ENCODE measurements at places on chromosomes 1 and 21. TPM values are rescaled to one million over a fixed set of nuclear protein-coding genes. Genes with fewer than 3 reads are reported as not detected.

Gene EPHA8
- 1.5 TPM for total RNA-seq

- DNase-seq = no peak
Measured at GRCh38 chr1:98660940-98661543, 479 bp upstream of the SNX7 start.

DNA sequence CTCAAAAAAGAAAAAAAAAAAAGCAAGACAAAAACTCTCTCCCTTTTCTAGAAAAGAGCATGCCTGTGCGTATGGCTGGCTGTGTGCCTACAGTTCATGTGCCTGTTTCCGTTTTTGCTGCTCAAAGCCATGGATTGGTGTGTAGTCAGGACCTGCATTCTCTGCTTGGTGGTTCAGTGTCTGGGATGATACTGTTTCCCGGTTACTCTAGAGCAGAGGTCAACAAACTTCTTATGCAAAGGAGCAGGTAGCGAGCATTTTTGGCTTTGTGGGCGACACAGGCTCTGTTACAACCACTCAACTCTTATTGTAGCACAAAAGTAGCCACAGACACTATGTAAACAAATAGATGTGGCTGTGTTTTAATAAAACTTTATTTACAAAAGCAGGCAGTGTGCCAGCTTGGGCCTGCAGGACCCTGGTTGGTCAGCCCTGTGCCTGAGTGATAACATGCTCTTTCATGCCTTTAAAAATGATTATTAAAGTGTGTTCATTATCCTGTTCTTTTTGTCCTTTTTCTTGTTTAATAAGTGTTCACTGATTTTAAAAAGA, 524.2 kb downstream of the KIF26B start:
- no peak for DNase-seq

DNA sequence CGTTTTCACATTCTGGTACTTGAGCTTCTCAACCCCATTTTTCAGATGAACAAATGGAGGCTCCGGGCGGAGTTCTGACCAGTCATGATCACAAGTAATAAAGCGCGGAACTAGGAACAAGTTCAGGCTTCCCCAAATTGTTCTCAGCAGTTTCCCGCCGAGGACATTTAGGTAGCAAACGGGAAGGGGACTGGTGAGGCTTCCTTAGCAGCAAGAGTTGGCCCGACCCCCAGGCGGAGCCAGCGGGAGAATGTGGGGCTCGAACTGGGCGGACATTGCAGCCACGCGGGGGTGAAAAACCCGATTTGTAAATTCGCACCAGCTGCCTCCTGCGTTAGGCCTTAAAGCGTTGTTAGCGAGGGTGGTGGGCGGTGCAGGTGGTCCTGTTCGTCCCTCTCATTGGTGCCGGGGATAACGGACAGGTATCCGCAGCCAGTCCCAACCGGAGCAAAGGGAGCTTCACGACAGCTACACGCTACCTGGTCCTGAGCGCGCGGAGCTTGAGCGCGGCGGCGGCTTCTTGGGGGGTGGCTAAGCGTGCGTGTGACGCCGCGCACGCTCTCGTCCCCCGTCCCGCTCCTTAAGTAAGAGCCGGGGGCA, 15.3 kb downstream of the SEMA6C start:
- peak; percentile 45 for DNase-seq

- no peak for DNase-seq
Measured at GRCh38 chr21:41139275-41139674, 28.7 kb upstream of the BACE2 start.

DNA sequence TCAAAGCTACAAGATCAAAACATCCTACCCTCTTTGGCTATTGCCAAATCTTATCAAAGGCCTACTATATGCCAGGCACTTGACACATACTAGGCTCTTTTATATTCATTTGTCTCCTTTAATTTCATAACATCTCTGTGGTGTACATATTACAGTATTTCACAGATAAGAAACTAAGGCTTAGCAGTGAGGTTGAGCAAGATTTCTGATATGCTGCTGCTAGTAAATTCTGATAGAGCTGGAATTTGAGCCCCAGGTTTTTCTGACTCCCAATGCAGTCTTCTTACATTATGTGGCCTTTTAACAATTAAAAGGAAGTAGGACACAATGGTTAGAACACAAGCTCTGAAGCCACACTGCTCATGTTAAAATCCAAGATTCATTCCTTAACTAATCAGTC, 16.8 kb downstream of the CCDC185 start:
- no peak for DNase-seq

Gene CA6
- not detected for total RNA-seq

Gene CD2
- total RNA-seq = 0.68 TPM

Gene LCE2D
- total RNA-seq = not detected

DNA sequence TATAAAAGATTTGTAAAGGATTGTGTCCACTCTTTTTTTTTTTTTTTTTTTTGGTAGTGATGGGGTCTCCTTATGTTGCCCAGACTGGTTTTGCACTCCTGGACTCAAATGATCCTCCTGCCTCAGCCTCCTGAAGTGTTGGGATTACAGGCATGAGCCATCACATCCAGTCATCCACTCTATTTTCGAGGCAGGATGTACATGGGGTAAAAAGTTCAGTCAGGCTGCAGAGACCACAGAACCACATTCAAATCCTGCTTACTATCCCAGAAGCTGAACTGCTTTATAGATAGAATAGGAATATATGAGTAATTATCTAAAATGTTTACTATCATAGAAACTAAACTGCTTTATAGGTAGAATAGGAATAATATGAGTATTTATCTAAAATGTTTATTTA, 26.0 kb upstream of the KCNK2 start:
- DNase-seq = no peak

DNA sequence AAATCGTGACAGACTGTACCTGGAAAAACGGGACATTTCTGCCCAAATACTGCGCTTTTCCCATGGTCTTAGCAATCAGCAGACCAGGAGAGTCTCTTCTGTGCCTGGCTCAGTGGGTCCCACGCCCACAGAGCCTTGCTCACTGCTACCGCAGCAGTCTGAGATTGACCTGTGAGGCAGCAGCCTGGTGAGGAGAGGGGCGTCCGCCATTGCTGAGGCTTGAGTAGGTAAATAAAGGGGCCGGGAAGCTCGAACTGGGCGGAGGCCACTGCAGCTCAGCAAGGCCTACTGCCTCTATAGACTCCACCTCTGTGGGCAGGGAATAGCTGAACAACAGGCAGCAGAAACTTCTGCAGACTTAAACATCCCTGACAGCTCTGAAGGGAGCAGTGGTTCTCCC, 203.1 kb downstream of the DENND1B start:
- no peak for DNase-seq

Gene IFFO2
- 18.7 TPM for total RNA-seq

DNA sequence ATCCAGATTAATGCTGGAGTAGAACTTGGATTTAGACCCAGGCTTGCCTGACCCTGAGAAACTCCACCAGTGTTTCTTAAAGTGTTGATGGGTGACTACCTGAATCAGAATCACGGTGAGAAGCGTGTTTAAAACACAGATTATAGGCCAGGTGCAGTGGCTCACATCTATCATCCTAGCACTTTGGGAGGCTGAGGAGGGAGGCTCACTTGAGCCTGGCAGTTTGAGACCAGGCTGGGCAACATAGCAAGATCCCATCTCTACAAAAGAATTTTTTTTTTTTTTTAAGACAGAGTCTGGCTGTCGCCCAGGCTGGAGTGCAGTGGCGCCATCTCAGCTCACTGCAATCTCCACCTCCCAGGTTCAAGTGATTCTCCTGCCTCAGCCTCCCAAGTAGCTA, 56.3 kb upstream of the TENT5B start:
- no peak for DNase-seq

GRCh38 chr1:118297521-118297920, 112.5 kb upstream of the SPAG17 start:
- DNase-seq = no peak

- no peak for DNase-seq
Measured at GRCh38 chr1:182189535-182190066, 128.1 kb upstream of the ZNF648 start.

DNA sequence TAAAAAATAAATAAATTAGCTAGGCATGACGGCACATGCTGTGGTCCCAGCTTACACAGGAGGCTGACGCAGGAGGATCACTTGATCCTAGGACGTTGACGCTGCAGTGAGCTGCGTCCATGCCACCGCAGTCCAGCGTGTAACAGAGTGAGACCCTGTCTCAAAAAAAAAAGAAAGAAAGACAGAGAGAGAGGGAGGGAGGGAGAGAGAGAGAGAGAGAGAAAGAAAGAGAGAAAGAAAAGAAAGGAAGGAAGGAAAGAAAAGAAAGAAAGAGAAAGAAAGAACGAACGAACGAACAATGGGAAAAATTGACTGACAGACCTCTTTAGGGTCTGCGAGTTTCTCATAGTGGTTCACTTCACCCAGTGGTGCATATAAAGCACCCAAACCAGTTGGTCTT, 97.8 kb upstream of the BMP8A start:
- DNase-seq = no peak

Gene SIM2
- total RNA-seq = 2.2 TPM

- DNase-seq = no peak
Measured at GRCh38 chr1:36506276-36506920, 23.7 kb upstream of the CSF3R start.

GRCh38 chr1:117060441-117061317, 553 bp downstream of the TTF2 start:
- DNase-seq = no peak

Gene FCER1G
- total RNA-seq = 12.7 TPM

DNA sequence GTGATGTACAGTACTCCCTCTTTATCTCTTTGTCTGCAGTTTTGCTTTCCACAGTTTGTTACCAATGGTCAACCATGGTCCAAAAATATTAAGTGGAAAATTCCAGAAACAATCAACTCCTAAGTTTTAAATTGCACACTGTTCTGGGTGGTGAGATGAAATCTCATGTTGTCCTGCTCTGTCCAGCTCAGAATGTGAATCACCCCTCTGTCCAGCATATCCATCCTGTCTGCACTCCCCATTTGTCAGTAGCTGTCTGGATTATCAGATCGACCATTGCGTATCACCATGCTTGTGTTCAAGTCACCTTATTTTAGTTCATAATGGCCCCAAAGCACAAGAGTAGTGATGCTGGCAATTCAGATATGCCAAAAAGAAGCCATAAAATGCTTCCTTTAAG, 118.2 kb upstream of the PDE4B start:
- DNase-seq = no peak

All from dorsolateral prefrontal cortex (tissue), 122 donors.